ENCODE measurements at places on chromosomes 5 and 9.
A peak's percentile ranks its signal among the peaks of the same experiment; 100 is the strongest.

DNA sequence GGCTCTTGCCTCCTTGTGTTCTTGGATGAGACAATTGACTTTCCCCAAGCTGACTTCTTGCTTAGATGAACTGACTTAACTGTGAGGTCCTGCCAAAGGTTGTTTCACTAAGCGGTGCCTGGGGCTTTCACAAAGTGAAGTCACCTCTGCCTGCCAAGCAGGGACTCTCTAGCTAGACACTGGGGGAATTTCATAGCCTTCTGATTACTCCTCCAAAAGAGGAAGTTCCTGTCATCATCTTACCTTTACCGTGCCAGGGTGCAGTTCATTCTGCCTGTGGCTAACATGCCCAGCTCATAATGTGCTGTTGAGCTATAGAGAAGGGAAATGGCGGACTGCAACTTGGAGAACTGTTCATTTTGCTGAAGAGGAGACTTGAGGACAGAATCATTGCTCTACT lies 472.0 kb upstream of the WWC1 start:
- no peak for DNase-seq

DNA sequence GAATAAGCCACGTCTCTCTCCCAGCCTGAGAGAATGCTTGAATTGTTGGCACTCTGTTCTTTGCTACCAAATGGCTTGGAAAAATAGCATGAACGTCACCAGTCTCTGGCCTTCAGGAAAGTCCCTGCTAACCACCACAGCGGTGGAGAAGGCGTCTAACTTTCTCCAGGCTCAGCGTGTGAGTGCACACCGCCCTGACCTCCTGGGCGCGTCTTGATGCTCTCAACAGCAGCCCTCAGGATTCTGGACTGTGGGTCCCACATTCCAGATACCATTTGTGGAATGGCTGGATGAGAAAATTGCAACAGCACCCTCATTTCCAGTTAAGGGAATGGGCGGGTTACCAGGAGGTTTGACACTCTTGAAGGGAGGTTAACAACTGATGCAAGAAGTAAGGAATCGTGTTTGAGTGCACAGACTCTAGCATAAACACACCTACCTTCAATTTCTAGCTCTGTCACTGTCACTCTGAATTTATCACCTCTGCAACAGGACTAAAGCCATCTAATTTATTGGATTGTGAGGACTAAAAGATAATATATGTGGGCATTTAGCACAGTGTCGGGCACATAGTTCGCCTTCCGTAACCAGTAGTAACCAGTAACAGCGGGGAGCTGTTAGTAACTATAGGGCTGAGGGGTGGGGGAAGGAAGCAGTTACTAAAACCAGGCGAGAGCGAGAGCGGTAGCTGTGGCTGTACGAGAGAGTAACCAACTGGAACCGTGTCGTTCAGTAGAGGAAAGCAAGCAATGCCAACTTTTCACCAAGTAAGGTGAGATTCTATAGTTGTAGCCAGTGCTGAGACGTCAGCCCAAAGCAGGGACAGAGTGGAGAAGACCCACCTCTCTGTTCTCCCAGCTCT lies 807 bp upstream of the PLGRKT start:
- DNase-seq, result no peak

DNA sequence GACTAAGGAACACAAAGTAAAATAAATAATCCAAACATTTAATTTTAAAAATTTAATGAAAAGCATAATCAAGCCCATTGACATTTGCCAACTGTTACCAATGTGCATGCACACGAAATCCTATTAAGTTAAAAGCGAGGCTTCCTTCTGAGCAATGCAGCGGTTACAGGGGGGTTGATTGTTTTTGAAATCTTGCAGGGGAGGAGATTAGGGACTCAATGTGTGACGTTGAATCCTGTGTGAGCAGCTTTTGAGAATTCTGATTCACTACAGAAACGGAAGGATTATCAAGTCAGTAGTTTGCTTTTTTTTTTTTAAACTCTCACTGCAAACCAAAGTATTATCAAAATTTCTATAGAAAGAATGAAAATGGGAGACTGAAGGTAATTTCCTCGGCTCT lies 109.5 kb downstream of the PRKACG start:
- DNase-seq, result peak; percentile 33

- DNase-seq, result no peak
Measured at GRCh38 chr9:84758817-84759216, 89.3 kb downstream of the NTRK2 start.

DNA sequence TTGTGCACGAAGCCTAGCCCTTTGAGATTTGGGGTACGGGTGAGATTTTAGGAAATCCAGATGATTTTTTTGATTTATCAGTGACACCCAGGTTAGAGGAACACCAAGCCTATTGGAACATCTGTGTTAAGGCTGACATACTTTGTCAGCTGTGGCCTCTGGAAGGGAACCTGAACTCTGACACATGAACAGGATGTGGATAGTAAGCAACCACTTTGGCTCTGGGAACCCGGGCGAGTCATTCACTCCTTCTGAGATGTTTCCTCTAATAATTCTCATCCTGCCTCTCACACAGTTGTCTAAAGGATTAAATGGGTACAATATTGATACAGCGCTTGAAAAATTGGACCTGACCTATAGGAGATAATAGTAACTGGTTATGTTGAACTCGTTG lies 67.8 kb downstream of the FGF1 start:
- DNase-seq, result no peak

DNA sequence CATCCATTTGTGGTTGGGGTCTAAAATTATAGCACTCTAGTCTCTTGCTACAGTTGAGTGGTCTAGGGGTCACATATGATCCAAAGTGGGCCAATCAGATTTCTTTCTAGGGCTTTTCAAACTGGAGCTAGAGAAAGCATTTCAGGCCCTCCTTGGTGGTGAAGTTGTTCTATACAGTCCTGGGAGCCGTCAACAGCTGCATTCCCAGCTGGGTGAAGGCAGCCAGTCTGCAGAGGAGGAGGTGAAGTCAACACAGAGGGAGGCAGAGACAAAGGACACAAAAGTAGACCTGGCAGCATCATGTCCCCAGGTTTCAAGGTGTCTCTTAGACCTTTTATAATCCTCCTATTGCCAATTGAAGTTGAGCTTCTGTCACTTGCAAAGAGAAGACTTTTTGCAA lies 518.2 kb downstream of the BNC2 start:
- no peak for DNase-seq

DNA sequence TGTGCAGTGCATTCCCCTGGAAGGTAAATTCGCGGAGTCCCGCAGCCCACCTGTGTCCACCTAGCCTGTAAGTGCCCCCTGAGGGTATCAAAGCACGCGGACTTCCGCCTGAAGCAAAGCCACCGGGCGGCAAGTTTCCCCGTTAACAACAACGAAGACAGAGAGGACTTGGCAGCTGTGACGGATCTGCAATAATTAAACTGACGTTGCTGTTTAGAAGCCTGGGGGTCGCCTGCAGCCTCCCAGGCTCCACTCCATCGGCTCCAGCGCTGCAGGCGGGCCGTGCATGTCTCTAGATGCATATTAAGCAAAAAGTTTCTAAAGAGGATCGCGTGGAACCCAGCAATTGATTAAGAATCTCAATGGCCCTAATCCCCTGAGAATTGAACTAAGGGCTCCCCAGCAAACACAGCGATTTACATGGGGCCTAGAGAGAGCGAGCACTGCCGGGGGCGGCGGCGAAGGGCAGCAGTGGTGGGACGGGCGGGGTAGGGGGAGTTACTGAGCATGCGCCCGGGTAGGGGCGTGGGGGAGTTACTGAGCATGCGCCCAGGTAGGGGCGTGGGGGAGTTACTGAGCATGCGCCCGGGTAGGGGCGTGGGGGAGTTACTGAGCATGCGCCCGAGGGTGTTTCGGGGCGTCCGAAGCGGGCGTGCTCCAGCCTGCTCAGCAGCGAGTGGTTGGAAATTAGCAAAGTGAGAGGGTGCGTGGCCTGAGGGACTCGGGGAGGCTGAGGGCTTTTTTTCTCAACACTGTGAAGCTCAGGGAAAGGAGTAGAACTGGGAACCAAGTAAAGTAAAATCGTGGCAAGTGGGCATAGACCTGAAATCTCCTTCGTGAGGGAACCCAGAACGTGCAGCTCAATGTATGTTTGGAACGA lies 255.2 kb downstream of the DOCK8 start:
- DNase-seq, result peak; percentile 92

GRCh38 chr5:73039082-73039481 lies 81.3 kb upstream of the TMEM171 start:
- DNase-seq, result peak; percentile 65

- no peak for DNase-seq
Measured at GRCh38 chr5:75242067-75242466, 5.4 kb upstream of the ANKRD31 start.

DNA sequence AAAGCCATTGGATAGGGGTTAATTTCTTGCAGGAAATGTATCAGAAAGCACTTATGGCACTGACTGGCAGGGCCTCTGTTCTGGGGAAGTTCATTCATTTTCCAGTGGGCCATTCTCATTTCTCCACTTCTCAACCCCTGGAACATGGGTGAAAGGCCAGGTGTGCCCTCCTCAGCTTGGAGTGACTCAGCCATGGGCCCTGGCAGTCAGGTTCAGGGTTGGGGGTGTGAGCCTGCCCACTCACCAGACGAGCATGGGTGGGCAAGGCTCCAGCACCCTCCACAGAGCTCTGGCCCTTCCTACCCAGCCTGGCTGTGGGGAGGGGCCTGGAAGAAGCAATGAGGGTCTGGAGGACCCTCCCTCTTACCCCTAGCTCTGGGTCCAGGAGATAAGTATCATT lies 174.4 kb downstream of the HSPA4 start:
- DNase-seq, result no peak

- no peak for DNase-seq
Measured at GRCh38 chr9:70861376-70861775, 260.0 kb downstream of the TRPM3 start.

DNA sequence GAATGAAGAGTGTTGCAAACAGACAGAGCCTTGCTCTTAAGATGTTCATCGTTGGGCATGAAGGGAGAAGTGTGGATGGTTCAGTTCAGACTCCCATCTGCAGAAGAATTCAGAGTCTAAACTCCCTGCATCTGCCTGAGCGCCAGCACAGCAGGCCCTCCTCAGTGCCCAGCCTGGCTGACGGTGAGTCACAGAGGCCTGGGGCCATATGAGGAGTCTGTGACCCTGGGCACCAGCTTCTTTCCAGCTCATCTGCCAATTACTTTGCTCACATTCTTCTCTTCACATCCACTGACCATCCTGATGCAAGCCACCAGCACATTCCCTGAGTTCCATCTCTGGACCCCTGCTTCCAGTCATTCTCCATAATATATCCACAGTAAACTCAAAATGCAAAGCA lies 401.1 kb upstream of the TRPC7 start:
- peak; percentile 9 for DNase-seq

DNA sequence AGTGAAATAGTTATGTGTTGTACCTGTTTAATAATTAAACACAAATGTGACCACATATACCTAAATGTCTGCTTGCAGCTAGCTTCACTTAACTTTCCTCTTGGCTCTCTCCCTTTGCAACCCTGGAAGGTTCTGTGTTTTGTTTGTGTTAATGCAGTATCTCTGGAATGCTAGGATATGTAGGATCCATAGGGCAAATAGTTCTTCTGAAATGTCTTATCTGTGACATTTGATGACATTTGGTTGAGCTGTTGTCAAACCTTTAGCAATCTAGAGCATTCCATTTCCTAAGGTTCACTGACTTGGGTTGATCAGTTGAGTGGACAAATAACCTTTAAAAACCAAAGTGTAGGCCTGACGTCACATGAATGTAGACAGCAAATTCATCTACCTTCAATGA lies 21.8 kb downstream of the CTNNA1 start:
- DNase-seq, result no peak

- DNase-seq, result peak; percentile 67
Measured at GRCh38 chr9:87537625-87538024, 40.0 kb downstream of the DAPK1 start.

GRCh38 chr5:169696621-169697510 lies 59.8 kb downstream of the DOCK2 start:
- no peak for DNase-seq

GRCh38 chr9:118457171-118458000 lies 753.2 kb downstream of the TLR4 start:
- peak; percentile 35 for DNase-seq

- no peak for DNase-seq
Measured at GRCh38 chr5:130386155-130386554, 481.9 kb downstream of the CHSY3 start.

DNA sequence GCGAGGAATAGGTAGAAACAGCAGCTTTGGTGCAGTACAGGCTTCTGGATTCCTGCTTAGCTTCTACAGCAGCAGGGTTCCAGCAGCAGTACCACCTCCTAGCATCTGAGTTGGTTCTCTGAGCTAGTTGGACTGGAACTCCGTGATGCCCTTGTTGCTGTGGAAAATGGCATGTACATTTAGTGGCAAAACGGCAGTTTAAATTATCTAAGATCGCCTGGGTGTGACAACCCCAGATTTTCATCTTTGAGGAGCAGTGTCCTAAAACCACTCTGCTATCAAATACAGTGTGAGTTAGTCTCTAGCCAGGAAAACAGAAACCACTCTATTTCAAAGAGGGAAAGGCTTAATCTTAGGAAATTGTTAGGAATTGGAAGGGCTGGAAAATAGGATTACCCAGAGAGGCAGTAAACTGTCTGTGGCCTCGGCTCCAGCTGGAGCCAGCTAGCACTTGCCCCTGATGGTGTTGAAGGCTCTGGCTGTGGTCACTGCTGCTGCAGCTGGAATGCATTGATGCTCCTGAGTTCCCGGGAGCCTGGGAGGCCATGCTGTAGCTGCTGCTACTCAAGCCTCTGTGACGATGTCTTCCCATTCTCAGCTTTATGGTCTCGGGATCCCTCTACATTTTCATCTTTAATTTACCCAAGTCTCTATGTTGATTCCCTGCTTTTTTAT lies 29.4 kb downstream of the RAD23B start:
- no peak for DNase-seq

DNA sequence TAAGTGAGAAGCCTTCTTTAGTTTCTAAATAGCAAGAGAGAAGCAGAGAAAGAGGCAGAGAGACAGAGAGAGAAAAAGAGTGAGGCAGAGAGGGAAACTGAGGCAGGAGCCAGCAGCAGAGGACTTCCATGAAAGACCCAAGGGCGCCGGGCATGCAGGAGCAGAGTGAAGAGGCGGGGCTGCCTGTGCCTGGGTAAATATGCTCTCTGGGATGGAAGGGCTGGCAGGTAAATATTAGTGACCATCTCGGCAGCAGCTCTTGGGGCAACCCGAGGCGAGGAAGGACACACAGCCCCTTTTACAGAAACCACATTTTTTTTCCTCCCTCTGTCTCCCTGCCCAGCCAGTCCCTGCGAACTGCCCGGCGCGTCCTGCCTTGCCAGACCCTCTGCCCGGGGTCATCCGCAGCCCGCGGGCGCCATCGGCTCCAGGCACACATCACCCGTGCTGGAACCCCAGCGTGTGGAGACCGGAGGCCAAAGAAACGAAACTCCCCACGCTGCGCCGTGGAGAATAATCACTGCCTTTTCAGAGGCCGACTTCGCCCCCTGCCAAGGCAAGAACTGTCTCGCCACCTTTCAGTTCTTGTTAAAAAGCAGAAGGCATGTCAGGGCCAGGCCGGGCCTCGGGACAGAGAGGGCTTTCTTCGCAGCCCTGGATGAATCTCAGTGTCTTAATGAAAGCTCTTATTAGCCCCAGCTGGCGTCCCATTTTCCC lies 61.3 kb downstream of the BOD1 start:
- peak; percentile 43 for DNase-seq
